ENCODE measurements at places on chromosomes 6 and 20. TPM values are rescaled to one million over a fixed set of nuclear protein-coding genes. Genes with fewer than 3 reads are reported as not detected.

DNA sequence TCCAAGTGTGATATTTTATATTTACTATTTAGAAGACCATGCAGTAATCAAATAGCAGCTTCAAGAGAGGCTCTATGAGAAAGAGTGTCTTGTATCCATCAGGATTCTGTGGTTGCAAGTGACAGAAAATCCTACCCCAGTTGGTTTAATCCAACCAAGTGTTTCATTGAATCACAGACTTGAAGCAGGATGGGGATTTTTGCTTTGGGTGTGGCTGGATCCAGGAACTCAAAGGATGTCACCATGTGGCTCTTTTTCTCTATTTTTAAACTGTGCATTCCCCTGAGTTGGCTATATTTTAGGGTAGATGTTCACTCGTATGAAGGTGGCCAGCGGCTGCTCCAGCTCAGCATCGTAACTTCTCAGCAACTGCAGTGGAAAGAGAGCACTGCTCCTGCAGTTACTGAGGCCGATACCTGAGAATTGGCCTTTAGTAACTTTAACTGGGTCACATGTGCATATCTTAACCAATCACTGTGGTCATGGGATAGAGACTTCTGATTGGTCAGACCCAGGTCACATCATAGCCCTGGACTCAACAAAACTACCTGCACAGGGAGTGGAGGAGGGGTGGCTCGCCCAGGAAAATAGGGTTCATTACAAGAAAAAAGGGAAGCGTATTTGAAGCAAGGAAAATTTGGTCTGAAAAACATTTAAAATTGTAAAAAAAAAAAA, 396.1 kb upstream of the SULF2 start:
- DNase-seq: no peak

Gene TBXT
- total RNA-seq: not detected

DNA sequence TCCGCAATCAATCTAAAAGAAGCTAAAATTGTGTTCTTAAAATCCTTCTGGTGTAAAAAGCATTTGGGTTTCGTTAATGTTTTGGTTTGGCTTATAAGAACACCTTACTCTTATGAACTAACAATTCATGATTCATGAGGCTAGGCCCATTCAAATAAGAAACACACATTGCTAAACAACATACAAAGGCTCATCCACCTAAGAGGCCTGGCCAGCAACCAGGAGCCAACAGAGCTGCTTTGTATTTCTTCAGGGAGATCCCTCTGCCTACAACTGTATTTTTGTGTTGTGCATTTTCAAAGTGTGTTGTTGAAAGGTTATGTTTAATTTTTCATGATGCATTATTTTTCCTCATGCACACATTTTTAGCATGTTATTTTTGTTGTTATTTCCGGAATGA, 98.6 kb downstream of the PTPRK start:
- DNase-seq: no peak

GRCh38 chr20:47252879-47253307, 103.6 kb downstream of the ZMYND8 start:
- no peak for DNase-seq

- peak; percentile 61 for DNase-seq
These were observed 76.5 kb downstream of the QKI start for GRCh38 chr6:163490826-163491577.

- DNase-seq: no peak
These were observed 20.9 kb downstream of the HLA-F start for GRCh38 chr6:29744131-29744530.

All from IMR-90 (cell line).